Psoas muscle (tissue), 8 donors: ENCODE measurements at places on chromosomes 6 and 20. TPM values are rescaled to one million over a fixed set of nuclear protein-coding genes. Genes with fewer than 3 reads are reported as not detected.
A peak's percentile ranks its signal among the peaks of the same experiment; 100 is the strongest.

- no peak for DNase-seq
These were observed 197.4 kb upstream of the KCNG1 start for GRCh38 chr20:51220293-51220706.

DNA sequence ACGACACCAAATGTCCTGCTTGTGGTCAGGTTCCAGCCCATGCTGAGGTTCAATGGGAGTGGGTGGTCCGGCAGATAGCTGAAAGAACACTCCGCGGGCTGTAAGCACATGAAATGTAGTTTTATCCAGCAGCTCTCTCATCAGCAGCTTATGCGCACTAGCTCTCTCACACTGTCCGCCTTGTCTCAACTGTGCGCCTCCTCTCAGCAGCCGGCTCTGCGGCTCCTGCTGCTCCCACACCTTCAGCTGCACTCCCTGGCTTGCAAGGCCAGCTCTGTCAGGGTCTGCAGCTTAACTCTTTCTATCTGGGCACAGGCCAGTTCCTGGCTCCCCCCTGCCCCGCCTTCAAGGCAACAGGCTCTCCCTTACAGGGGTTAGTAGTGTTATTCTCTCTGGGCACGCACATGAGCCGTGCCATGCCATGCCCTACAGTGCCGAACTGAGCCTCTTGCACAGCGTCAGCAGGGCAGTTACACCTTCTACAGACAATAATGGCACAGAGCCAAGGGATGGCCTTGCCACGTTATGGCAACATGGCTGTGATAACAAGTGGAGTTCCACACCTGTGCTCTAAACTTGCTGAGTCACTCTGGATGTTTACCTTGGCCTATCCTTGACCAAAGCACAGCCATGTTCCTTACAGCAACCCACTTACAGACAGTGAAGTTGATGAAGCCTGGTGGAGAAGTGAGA, 84.0 kb upstream of the LRFN2 start:
- no peak for DNase-seq

FAM217A gene
- total RNA-seq, result not detected

TSHZ2 gene
- total RNA-seq, result 3.8 TPM

KAT14 gene
- 21.2 TPM for total RNA-seq

DNA sequence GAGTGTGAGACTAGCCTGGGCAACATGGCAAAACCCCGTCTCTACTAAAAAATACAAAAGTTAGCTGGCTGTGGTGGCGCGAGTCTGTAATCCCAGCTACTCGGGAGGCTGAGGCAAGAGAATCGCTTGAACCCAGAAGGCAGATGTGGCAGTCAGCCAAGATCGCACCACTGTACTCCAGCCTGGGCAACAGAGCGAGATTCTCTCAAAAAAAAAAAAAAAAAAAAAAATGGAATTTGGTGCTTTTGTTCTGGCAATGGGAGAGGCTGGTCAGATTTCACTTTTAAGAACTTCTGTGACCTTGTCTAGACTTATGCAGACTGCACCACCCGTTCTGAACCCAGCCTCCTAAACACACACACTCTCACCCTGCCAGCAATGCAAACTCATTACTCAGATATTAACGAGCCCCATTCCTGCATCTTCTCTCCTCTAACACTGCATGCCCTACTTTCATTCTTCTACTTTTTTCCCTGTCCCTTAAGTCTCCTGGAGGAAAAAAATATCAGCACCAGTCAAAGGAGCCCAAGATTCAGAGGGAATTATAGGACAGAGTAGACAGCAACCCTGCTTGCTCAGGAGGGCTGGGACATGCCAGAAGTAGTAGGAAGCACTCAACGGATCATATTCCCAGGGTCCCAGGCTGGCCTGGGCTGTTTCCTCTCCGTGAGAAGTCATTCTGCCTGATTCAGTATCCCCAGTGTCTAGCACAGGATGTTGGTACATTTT, 4.4 kb downstream of the MOCS1 start:
- DNase-seq, result no peak

DNA sequence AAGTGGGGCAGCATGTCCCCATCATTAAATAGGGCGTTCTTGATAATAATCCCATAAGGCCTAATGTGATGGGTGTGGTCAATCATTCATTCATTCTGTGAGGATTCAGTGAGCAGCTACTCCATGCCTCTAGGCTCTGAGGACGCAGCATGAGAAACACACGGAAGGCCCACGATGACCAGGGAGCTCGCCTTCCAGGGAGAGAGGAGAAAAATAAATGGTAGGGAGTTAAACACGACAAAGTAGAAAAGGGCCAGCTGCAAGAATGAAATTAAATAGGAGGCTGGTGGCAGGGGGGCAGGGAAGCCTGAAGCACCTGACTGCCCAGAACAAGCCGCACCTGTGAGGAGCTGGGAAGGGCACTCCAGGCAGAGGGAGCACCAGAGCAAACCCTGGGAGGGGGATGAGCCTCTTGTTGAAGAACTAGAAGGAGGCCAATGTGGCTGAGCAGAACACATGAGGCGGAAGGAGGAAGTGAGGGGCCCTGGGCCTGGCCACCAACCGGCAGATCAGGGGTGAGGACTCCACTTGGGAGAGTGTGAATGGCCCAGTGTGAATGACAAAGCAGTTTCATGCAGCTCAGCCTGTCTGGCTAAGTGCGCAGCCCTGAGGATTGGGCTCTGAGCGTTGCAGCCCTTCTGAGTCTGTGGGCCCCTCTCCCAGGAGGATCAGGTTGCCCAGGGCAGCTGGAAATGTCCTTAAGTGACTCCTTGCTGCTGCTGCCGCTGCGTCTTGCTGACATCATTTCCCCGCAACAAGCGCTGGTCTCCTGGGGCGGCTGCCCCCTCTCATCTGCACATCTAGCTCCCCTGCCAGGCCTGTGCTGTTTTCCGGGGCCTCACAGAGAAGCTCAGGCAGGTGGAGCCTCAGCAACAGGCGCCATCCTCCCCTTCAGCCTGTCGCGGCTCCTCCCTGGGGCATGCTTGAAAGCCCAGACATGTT, 99.9 kb downstream of the CDH26 start:
- DNase-seq, result peak; percentile 73

DNA sequence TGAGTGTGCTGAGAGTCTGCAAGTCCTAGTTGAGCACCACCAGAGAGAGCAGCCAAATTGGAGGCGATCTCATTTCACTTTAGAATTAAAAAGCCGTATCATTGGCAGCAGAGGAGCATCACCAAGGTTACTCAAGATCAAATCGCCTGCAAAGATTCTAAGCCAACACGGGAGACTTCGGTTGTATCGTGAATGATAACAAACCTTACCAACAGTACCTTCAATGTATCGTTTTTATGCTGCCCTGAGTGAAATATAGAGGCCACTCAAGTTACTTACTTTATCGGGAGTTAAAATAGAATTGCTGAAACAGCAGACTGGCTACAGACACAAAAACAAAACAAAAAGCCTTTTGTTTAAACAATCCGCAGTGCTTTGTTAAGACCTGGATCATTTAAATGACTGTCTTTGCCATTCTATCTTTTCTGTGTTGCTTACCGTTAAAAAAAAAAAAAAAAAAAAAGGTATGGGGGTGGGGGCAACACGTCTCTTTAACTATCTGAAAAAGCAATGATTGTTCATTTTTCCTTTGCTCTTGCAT, 14.2 kb downstream of the NHSL1 start:
- DNase-seq, result no peak

- no peak for DNase-seq
These were observed 126.0 kb downstream of the CD83 start for GRCh38 chr6:14243597-14243996.

- DNase-seq, result no peak
These were observed 114.7 kb upstream of the ZNF217 start for GRCh38 chr20:53708129-53708968.

DNA sequence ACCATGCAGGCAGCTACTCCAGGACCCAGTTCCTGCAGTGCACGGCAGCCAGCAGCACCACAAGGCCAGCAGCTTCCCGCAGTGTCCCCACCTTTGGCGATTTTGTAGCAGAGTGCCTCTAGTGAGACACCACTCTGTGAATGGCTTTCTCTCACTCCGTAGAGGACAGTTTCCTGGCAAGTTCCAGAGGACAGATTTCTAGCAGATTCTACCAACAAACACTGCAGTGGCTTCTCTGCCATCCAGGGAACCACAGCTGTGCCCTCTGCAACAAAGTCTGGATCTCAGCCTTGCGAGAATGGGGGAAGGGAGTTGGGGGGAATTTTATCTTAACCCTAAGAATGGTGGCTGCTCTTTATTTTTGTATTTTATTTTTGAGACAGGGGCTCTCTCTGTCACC, 28.7 kb downstream of the SNHG17 start:
- no peak for DNase-seq

GSTA3 gene
- not detected for total RNA-seq

DNA sequence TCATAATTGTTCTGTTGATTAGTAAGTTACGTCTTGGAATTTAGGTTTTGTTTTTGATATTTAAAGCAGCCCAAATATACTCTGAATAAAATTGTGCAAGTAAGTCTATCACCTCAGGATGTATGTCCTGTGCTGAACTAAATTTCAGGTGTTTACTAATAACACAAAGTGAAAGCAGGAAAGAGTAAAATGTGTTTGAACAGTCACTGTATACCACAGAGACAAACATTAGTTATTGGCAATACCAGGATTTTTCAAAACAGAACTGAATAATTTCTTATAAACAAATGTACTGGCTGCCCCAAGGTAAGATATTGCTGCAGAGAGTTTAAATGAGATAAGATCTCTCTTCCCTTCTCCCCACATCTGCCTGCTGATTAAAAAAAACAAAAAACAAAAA, 404.7 kb upstream of the RUNX2 start:
- DNase-seq, result no peak

GJA10 gene
- not detected for total RNA-seq

ZNF165 gene
- total RNA-seq, result 0.14 TPM

- no peak for DNase-seq
These were observed 114.8 kb downstream of the TFAP2A start for GRCh38 chr6:10300071-10300470.

OR2J1 gene
- total RNA-seq, result not detected

HEY2 gene
- 80.5 TPM for total RNA-seq
